ENCODE measurements at places on chromosomes 7 and 10.
A peak's percentile ranks its signal among the peaks of the same experiment; 100 is the strongest.

GRCh38 chr7:41955893-41956675 lies 253.2 kb upstream of the INHBA start:
- H3K36me3 ChIP-seq, result no peaks in the 10 kb centered on the region
- peaks cover 6% of the 10 kb centered on the region for H3K4me1 ChIP-seq
- no peak overlapping the region for H3K27ac ChIP-seq
- H3K4me3 ChIP-seq, result no peak overlapping the region

DNA sequence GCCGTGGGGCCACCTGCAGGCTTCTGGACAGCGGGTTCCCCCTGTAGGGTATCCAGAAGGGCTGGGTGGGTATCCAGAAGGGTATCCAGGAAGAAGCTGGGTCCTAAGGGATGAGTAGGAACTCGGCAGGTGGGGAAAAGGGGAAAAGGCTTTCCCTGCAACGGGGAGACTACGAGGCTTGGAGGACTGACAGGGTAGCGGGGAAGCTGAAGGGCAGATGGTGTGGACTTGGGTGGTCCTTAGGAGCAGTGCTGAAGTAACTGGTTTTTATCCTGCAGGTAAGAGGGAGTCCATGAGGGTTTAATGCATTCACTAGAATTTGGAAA lies 525 bp downstream of the UBE2D4 start:
- no peaks in the 10 kb centered on the region for H3K27me3 ChIP-seq
- no peaks in the 10 kb centered on the region for H3K36me3 ChIP-seq
- H3K4me3 ChIP-seq, result peak overlapping the region; percentile 59
- H3K27ac ChIP-seq, result peak overlapping the region; percentile 98

DNA sequence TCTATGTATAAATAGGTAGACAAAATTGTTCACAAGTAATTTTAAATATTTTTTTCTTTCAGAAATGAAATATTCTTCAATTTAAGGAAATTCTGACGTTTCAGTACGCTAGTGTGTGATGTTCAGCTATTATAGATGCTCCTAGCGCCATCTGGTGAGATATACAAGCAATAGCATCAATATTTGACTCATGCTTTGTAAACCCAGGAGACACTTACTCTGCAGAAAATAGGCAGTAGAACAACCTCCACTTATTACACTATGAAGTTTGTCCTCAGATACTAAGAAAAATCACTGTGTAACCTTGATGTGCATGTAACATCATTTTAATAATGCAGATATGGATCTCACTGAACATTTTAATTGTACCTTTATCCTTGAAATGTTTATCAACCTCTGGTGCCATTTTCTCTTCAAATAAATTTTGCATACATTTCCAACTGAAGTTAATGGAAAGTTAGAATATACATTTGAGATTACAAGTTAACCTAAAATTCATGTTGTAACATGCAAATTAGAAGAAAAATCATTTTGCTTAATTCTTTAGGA lies 151.5 kb upstream of the FAM3C start:
- H3K27ac ChIP-seq, result no peak overlapping the region
- no peak for DNase-seq
- no peaks in the 10 kb centered on the region for H3K36me3 ChIP-seq

DNA sequence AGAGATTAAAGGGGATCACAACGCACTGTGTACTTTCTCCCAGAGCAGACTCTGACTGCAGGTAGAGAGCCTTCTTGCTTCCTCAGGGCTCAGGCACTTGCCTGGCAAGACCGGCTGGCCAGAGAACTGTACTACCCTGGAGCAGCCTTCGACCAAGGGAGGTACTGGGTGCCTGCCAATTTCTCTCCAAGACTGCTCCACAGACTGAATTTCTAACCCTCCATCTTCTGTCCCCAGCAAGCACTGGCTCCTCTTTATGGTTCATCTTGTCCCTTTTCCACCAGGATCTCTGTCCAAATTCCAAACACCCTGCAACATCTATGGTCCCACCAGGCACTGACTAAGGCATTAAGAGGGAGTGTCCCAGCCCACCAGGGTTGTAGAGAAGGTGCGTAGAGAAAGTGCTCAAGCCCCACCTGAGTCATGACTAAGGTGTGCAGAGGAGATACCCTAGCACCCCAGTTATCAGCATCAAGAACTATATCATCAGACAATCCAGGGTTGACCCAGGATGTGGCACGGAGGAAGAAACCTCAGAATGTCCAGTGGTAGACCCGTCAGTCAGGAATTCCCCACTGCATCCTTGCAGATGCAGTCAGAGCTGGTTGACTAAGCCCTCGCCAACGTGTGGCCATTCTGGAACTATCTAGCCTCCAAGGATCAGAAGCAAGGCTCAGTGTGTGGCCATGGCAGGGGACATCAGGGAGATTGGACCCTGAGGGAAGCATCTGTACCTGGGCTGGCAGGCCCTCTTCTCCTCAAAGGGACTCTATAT lies 60.9 kb upstream of the CAMK2B start:
- no peaks in the 10 kb centered on the region for H3K27me3 ChIP-seq
- H3K4me3 ChIP-seq, result no peak overlapping the region
- H3K36me3 ChIP-seq, result peaks cover 11% of the 10 kb centered on the region
- no peak overlapping the region for H3K27ac ChIP-seq

DNA sequence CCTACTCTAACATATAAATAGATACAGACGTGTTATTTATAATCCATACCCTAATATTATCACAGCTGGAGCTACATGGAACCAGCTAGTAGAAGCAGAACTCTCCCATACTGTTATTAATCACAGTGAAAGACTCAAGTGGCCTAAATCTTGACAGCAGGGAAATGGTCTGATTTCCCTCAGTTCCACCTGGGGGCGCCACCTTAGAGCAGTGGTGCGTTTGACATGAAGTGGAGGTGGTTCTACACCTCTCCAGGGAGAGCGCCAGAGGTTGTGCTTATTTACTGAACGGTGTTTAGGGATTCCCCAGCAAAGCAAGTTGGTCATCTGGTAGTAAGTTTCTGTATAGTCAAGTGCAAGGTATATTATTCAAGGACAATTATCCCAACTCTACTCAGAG lies 17.6 kb downstream of the DNTT start:
- H3K27me3 ChIP-seq, result no peaks in the 10 kb centered on the region
- no peak overlapping the region for H3K27ac ChIP-seq
- no peaks in the 10 kb centered on the region for H3K36me3 ChIP-seq
- H3K4me3 ChIP-seq, result no peak overlapping the region
- H3K4me1 ChIP-seq, result no peaks in the 10 kb centered on the region

DNA sequence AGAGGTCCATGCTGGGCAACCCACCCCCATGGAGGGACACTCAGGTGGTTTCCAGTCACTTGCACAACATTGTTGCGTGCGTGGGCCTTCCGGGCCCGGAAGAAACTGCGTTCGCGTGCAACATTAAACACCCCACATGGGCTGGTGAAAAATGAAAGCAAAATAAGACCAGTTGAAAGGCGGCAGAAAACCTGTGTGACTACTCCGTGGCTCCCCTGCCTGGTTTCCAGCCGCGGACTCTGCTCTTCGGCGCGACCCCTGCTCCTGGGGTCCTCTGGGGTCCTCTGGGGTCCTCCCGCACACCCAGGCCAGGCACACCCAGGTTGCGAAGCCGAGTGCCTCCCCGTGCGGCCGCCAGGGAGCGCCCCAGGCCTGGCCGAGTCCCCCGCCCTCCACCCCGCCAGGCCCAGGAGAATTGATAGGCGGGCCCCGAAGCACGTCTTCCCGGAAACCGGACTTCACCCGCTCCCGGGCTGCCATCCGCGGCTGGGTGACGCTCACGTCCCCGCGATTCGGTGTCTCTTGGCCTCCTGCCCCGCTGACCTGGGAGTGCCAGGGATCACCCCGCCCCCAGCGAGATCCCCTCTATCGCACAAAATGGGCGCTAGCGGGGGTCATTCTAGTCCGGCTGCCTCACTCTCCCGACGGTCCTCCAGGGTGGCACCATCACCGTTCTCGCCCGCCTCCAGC lies 1.9 kb upstream of the SH2D4B start:
- H3K27me3 ChIP-seq, result no peaks in the 10 kb centered on the region
- H3K4me1 ChIP-seq, result no peaks in the 10 kb centered on the region
- H3K36me3 ChIP-seq, result no peaks in the 10 kb centered on the region
- H3K27ac ChIP-seq, result no peak overlapping the region

DNA sequence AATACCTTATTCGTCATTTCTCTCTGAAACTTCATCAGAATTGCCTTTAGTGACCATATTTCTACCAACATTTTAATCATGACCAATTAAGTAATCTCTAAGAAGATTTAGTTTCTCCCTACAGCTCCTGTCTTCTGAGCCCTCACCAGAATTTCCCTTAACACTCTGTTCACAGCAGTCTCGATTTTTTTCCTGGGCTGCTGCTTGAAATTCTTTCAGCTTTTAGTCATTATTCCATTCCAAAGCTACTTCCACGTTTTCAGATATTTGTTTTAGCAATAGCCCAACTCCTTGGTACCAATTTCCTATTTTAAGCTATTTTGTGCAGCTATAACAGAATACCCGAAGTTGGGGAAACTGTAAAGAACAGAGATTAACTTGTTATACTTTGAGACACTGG lies 192.4 kb upstream of the DKK1 start:
- DNase-seq, result no peak
- H3K4me3 ChIP-seq, result no peak overlapping the region
- H3K27me3 ChIP-seq, result no peaks in the 10 kb centered on the region

DNA sequence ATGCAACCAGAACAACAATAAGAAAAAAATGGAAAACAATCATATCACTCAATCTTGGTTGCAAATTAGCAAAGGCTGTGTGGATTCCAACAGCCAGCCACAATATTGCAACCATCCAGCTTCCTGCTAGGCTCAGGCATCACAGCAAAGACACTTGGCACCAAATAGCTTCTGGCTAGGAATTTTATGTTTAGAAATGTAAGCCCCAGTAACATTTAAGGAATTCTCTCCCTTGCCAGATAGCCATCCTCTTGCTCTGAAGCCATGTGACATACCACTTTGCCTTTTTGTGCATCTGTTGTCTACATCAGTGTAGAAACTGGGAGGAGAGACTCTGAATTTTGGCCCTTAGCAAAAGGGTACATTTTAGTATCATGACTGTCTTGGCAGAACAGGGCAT lies 22.2 kb downstream of the MKX start:
- no peak overlapping the region for H3K27ac ChIP-seq
- no peaks in the 10 kb centered on the region for H3K27me3 ChIP-seq

DNA sequence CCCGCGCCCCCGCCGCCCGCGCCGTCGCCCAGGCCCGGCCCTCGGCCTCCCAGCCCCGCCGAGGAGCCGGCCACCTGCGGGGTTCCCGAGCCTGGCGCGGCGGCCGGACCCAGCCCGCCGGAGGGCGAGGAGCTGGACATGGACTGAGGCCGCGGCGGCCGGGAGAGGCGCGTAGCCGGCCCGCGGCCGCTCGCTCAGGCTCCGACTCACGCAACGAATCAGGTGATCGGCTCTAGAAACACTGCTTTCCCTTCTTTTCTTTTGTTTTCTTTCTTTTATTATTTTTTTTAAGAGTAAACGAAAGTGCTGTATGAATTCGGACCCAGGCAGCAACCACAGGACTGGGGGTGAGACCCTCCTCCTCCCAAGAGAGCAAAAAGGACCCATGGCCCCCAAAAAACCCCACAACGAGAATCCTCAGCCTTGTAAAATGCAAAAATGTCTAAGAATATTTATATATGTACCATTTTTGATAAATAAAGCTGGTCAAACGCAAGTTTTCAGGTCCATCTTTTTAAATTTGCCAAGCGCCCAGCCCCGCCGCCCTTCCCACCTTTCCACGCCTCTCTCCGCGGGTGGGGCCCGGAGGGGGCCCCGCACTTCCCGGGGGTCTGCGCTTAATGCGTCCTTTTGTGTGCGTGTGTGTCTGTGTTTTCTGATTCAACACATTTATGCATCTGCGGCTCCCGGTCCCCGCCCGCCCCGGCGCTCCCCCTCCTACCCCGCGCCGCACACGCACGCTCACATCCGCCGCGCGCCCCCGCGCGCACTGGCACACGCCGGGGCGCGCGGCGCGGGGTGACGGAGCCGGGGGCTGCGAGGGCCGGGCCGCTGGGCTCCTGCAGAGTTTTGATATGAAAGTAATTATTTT lies 4.4 kb downstream of the UNCX start:
- no peak for DNase-seq
- no peak overlapping the region for H3K27ac ChIP-seq
- no peak overlapping the region for H3K4me3 ChIP-seq
- H3K4me1 ChIP-seq, result no peaks in the 10 kb centered on the region
- no peaks in the 10 kb centered on the region for H3K36me3 ChIP-seq
- peaks cover 74% of the 10 kb centered on the region for H3K27me3 ChIP-seq

- H3K4me1 ChIP-seq, result no peaks in the 10 kb centered on the region
- no peak overlapping the region for H3K4me3 ChIP-seq
- H3K27ac ChIP-seq, result no peak overlapping the region
- H3K36me3 ChIP-seq, result no peaks in the 10 kb centered on the region
These were observed 587.7 kb downstream of the KCNMA1 start for GRCh38 chr10:77049896-77050295.
